ENCODE measurements at places on chromosomes 12 and 14.

DNA sequence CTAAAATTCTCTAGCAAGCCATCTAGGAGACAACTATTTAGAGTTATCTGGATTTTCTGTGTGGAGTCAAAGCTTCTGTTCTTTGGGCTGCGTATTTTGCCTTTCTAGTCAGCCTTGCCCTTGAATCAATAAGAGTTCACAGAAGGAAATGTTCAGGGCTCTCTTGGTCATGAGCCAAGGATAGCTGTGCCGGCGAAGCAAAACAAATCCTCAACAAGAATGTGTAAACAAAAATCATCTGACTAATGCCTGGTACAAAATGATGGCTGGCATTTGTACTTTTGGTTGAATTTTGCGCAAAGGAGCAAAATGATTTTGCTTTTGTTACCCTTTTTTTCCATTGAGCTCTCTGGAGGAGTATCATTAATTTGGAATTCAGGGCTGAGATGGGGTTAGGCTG lies 171.1 kb downstream of the DACT1 start:
- no peak for DNase-seq

GRCh38 chr12:105587237-105587636 lies 256.7 kb downstream of the C12orf75 start:
- no peak for DNase-seq

DNA sequence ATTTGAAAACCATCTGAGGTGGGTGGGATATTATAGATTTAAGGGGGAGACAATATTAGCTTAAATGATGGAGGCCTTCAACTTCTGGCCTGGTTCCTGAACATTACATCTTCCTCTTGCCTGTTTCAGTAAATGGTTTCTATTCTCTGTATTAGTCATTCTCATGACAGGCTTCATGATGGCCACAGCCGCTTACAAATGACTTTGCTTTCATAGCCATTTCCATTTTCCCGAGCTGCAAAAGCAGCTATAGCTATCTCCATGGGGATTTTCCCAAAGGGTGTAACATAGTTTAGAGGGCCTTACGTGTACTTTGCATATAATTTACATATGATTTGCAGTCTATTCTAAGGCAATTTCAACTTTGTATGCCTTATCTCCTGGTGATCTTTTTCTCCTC lies 121.8 kb downstream of the NRXN3 start:
- DNase-seq: no peak

DNA sequence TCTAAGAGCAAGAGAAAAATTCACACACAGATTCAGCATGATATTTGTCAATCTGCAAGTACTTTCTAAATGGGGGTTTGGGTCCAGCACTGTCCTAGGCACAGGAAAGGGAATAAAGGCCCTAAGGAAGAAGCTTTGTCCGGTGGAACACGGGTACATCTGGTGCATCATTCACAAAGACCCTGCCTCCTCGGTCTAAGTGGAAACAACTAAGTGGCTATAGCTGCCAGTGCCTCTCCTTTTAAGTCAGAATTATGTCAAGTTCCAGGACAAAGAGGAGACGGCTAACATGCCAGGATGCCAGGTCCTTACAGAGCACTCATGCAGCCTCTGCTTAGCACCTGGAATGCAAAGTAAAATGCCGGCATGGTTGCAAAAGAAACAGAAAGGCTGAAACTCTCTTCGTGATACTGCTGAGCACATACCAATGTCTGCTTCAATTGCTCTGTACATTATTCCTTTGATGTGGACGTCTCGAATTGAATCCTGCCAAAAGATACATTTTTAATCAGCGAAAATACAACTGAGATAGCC lies 47.5 kb downstream of the NT5DC3 start:
- DNase-seq: no peak

DNA sequence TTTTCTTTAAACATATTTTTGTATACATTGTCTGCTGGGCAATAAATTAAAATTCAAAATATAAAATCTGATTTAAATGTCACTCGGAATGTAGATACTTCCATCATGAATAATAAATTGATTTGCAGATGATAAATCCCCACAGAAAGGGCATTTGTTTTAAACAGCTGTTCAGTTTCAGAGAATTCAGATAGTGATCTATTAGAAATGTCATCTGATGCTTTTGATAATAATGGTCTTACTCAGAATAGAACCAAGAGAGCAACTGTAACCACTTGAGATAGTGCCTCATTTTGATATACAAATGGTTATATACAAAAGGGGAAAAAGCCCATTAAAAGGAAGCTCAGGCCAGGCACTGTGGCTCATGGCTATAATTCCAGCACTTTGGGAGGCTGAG lies 43.4 kb downstream of the CDK17 start:
- DNase-seq: no peak

Measured in CD4-positive, alpha-beta T cell treated with Interleukin-17A for 4 hours (primary cell).